ENCODE measurements at places on chromosomes 11 and 22.

DNA sequence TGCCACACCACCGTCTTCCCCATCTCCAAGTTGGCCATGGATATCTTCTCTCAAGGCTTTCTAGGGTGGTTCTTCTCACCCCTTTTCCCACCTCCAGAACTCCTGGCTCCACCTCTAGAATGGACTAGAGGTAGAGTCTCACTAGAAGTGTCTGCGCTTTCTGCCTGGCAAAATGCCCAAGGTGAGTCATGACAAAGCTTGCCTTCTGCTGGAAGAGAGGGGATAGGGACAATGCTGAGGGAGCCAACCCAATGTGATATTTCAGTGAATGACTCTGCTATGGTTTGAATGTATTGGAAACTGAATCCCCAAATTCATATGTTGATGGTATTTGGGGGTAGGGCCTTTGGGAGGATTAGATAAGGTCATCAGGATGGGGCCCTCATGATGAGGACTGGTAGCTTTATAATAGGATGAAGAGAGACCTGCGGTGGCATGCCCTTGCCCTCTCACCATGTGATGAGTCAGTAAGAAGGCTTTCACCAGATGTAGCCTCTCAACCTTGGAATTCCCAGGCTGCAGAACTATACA, 4.1 kb upstream of the CD82 start:
- no peak for DNase-seq

GRCh38 chr11:15048616-15049015, 24.8 kb upstream of the CALCB start:
- no peak for DNase-seq

- DNase-seq = no peak
These were observed 67.5 kb downstream of the MYEOV start for GRCh38 chr11:69361466-69361865.

DNA sequence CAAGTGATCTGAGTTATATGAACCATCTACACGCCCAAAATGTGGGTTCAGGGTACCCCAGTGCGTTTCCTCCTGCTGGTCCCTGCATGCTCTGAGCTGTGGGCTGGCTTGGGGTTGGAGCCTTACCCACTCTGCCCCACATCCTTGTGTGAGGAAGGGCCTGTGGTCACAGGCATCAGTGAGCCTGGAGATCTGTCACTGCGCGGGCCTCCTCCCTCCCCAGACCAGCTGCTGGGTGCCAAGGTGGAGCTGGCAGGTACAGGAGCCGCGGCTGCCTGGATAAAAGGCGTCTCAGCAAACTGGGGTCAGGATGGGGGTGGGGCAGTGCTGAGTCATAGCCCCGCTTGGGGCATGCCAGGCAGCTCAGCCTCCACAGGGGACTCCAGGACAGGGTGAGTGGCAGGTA, 17.9 kb downstream of the GNAZ start:
- no peak for DNase-seq
